ENCODE measurements at places on chromosomes 6 and 20. TPM values are rescaled to one million over a fixed set of nuclear protein-coding genes. Genes with fewer than 3 reads are reported as not detected.

PAK1IP1 gene
- 20.6 TPM for total RNA-seq

SRMS gene
- total RNA-seq = not detected

RIPOR2 gene
- not detected for total RNA-seq

KHDC3L gene
- total RNA-seq = not detected

ENPP4 gene
- total RNA-seq = 4.5 TPM

ADAM33 gene
- total RNA-seq = 0.18 TPM

SLC32A1 gene
- not detected for total RNA-seq

GRCh38 chr6:113147544-113147943 is 709.6 kb upstream of the MARCKS start:
- DNase-seq = no peak

GRCh38 chr6:92582211-92582610 is 837.1 kb downstream of the EPHA7 start:
- no peak for DNase-seq

DNA sequence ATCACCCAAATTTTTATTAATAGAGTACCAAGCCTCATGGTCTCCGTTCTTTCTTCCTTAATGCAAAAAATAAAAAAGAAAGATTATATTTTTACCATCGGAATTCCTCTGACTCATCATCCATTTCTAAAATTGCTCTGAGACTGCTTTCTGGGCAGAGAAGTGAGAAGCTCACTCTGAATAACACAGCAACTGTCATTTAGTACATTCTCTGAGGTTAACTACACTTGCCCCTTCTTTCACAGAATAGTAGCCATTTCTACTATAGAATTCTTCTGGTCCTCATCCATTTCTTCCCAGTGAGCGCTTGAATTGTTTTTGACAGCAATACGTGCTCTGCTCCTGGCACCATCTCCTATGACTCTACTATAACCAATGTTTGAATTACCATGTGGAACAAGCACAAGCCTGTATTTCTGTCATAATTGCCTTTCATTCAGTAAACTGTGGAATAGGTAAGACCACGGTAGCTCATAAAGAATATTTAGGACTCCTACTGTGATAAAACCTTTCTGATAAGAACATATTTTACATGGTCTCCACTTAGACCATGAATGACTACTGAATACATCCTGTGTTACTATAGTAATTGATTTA is 435.5 kb upstream of the NRSN1 start:
- DNase-seq = no peak

DNA sequence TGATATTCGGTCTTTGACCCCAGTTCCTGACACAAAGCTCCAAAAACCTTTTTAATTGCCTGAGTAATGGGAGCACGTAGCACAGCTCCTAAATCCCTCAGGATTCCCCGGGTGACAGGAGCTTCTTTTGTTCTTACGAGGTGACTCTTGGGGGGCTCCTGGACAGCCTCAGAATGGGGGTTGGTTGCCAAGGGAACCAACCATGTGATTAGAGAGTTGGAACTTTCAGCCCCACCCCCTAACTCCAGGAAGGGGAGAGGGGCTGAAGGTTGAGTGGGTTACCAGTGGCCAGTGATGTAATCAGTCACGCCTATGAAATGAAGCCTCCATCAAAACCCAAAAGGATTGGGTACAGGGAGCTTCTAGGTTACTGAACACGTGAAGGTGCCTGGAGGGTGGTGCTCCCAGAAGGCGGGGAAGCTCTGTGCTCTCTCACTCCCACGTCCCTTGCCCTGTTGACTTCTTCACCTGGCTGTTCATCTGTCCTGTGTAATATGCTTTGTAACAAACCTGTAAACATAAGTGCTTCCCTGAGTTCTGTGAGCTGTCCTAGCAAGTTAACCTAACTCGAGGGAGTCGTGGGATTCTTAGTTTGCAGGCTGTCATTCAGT is 89.5 kb downstream of the CHMP4B start:
- DNase-seq = no peak

DNA sequence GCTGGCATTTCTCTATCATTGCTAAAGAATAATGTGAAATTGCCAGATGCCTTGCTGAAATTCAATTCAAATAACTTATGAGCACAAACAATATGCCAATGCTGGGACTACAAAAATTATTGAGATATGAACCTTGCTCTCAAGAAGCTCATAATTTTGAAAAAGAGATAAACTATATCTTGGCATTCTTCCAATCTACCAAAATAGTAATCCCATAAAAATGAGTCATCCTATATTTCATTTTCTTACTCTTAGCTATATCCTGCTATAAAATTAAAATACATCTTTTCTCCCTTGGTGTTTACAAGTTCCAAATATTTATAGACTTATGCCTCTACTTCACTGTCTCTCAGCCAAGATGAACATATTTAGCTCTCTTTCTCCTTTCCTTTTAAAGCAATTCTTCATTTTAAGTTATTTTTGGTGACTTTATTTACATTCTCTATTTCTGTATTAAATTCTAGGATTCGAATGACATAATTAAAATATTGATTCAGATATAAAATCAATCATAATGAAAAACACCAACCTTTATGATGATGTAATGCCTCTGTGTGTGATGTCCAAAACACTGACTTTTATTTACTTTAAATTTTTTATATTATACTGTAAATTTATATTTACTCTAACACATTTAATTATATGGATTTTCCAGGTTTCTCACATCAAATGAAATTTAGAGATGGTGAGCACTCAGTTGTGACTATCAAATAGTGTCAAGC is 152.6 kb downstream of the CDK19 start:
- peak; percentile 9 for DNase-seq

GRCh38 chr6:127439718-127440117 is 19.5 kb downstream of the KIAA0408 start:
- DNase-seq = no peak

DNA sequence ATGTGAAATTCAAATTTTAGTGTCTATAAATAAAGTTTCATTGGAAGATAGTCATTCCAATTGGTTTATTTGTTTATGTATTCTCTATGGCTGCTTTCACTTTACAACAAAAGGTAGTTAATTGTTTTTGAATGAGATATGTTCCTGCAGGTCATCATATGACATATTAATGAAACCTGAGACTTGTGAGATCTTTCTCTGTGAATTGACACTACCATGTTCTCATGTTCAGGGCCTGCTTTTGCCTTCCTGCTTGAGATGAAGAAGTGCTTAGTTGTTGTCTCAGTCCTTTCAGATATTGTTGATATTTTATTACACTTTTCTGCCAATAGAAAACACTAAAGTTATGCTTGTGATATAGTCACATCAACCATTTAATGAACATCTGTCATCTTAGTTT is 132.5 kb downstream of the UTRN start:
- peak; percentile 49 for DNase-seq

- no peak for DNase-seq
These were observed 40.3 kb upstream of the STX16 start for GRCh38 chr20:58610811-58611210.

DNA sequence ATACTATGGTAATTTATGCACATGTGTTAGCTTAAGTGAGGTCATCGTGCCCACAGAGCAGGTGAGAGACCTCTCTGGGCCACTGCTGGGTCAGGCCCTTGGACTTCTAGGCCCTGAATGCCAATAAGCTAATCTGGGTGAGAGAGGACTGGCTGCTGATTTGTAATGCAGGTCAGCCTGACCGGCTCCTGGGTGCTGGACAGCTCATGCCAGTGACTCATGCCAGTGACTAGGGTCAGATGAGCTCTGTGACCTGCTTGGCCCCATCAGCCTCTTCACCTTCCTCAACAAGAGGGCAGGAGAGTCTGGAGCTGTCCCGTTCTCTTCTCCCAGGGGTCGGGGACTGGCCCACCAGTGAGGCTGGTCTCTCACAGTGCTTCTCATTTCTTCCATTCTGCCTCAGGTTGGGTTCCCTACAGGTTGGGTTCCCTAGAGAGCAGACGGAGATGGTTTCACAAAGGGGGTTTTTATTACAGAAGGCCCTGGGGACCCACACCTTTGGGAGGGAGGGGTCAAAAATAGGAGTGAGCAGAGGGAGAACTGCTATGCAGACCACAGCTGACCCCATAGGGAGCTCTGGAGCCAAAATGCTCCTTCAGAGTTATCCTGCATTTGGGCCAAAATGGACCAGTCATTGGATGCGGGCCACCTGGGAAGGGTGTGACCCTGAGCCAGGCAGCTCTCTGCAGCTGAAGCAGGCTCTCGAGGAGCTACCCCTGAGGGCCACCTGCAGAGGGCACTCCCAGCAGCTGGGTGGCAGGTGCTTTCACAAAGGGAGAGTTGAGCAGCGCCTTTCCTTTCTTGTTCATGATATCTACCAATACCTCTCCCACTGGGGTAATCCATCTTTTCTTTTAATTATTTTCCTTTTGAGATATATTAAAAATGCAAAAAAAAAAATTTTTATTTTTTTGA is 2.2 kb upstream of the OXT start:
- no peak for DNase-seq

- no peak for DNase-seq
These were observed 38.5 kb upstream of the MLIP start for GRCh38 chr6:54072635-54073313.

- no peak for DNase-seq
These were observed 14.7 kb downstream of the SESN1 start for GRCh38 chr6:109079981-109080380.

- no peak for DNase-seq
These were observed 66.2 kb upstream of the IYD start for GRCh38 chr6:150302520-150303176.

- DNase-seq = no peak
These were observed 157.9 kb downstream of the INSM1 start for GRCh38 chr20:20525756-20526155.

DNA sequence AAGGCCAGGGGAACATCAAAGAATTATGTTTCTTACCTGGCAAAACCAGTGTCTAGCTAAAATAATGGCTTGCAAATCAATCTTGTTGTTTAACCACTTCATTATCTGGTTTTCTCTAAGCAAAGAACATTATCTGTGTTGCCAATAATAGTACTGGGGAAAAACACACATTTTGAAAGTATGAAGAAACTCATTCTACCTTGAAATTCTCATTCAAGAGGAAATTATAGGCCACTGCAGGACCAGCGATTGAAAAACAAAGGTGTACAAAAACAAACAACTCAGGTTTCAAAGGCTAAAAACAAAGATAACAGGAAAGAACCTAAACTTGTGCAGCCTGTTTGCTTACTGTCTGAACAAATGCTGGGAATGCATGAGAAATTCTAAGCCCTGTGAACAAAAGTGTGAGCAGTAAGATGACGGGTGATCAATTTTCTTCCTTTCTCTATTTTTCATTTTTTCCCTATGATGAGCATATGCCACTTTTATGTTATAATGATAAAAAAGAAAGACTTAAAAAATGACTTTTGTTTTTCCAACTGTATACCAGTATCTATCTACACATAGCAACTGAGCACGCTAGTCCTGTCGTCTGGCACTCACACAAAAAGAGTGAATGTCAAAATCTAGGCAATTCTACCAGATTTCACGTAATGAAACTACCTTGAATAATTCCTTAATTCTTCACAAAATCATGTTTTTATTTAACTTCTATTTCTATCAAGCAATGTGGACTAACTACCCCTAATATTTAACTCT is 117.9 kb downstream of the SGK1 start:
- no peak for DNase-seq

- no peak for DNase-seq
These were observed 505 bp downstream of the SNAI1 start for GRCh38 chr20:49983123-49983847.

GRCh38 chr6:85865420-85866369 is 223.0 kb upstream of the SYNCRIP start:
- peak; percentile 85 for DNase-seq

DNA sequence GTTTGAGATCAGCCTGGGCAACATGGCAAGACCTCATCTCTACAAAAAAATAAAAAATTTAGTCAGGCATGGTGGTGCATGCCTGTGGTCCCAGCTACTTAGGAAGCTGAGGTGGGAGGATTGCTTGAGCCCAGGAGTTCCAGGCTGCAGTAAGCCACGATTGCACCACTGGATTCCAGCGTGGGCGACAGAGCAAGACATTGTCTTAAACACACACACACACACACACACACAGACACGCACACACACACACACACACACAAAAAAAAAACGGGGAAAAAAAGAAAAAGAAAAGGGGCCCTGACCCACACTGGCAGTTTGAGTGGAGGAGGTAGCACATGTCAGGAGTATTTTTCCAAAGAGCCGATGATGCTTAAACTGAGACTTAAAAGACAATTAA is 122.2 kb downstream of the AFG1L start:
- no peak for DNase-seq

GRCh38 chr20:16930656-16931055 is 182.5 kb downstream of the OTOR start:
- DNase-seq = no peak

DNA sequence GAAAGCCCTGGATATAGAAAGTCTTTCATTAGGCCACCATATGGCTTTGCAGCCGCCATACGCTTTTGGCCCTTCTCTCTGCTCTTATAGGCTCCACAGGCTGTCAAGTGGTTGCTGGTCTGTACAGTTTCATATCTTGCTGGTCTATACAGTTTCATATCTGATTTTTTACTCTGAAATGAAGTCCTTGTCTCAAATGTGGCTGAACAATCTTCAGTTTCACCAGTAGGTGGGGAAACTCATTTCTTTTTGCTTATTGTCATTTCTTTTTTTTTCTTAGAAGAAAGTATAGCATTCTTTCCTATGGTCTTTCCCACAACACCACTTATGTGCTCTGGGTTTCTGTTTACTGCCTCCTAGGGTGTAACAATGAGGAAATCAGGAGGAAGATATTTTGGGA is 771.4 kb upstream of the MMS22L start:
- DNase-seq = no peak

- DNase-seq = no peak
These were observed 152.0 kb downstream of the PAK5 start for GRCh38 chr20:9686866-9687265.

DNA sequence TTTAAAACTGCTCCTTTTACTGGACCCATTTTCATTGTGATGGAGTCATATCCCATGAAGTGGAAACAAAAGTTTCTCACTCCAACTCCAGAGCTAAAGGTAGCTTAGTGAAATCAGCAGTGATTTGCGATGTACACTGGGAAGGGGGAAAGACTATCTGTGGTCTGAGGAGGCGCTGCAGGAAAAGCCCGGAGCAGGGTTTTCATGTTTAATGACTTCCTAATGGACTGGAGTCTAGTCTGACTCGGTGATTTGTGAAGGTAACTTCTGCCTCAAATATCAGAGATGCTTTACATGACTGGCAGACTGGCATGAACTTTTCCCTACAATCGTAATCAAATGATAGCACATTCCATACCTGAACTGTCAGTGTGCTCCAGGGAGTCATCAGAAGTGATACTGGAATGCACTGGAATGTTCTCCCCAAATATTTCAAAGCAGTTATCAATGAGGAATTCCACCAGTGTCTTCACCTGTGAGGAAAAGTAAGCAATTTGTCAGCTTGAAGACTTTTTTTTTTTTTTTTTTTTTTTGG is 7.0 kb downstream of the TAGAP start:
- no peak for DNase-seq

DNA sequence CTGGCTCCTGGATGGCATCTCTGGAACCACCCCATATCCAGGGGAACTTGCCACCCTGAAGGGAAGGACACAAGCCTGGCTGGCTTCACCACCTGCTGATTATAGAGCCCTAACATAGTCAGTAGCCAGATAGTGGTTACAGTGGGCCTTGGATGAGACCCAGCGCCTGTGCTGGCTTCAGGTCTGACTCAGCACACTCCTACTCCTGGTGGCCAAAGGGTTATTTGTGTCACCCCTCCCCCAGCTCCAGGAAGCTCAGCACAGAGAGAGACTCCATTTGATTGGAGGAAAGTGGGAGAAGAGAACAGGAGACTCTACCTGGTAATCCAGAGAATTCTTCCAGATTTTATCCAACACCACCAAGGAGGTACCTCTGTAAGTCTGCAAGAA is 12.8 kb downstream of the SNX14 start:
- DNase-seq = no peak

- DNase-seq = no peak
These were observed 35.1 kb downstream of the PLCB4 start for GRCh38 chr20:9103955-9104354.

GRCh38 chr6:154847318-154847717 is 114.1 kb downstream of the SCAF8 start:
- no peak for DNase-seq
